Fibroblast of upper back skin (primary cell): ENCODE measurements at places on chromosomes 1 and 21.

DNA sequence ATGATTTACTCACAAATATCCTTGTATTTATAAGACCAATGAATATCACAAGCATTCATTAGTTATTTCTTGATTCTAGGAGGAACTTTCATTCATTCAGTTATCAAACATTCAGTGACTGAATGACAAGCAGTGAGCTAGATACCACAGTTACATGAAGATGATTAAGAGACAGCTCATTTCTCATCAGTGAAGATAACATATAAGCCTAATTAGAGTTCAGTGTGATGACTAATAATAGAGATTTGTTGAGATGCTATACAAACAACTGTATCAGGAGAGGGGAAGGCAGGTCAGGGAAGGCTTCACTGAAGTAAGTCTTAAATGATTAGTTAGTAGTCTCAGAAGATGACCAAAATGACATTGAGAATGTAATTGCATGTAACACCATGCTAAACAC, 14.6 kb upstream of the C1orf105 start:
- no peak for DNase-seq

GRCh38 chr1:222404710-222405109, 143.2 kb downstream of the HHIPL2 start:
- DNase-seq, result no peak

DNA sequence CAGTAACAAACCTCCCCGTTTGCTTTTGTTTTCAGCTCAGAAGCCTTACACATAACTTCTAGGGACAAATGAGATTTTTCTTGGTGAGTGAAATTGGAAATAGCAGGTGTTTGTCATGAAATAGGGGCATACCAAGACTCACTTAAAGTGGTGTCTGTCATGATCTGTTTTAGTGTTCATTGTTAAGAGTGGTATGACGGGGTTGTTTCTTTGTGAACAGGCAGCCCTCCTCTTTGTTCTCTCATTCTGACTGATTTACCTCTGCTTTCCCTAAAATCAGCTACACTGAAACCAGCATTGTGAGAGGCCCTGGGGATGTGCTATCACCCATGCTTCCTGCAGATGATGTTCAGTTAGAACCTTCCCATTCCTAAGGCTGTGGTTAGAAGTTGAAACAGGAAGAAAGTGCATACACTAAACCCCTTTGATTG, 2.5 kb upstream of the ERO1B start:
- no peak for DNase-seq

GRCh38 chr1:86016076-86016759, 140.4 kb downstream of the COL24A1 start:
- no peak for DNase-seq

GRCh38 chr21:34180826-34181359, 107.5 kb downstream of the MRPS6 start:
- no peak for DNase-seq

GRCh38 chr1:53498555-53499131, 39.4 kb downstream of the DMRTB1 start:
- peak; percentile 58 for DNase-seq

DNA sequence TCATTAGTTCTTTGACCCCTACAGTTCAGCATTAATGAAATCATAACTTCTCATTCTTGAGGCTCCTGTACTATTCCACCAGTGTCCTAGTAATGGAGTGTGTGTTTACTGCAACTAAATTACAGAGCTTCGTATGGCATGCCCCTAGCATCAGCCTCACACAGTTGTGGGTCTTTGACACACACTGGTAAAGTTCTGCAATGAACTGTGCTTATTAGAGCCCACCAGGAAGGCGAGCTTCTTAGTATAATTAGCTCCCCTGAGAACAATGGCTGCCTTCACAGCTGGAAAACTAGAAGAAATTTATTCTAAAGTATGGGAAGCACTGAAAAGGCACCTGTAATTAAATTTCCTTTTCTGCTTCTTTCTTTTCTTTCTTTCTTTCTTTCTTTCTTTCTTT, 251.1 kb upstream of the RGS18 start:
- no peak for DNase-seq

GRCh38 chr1:36530791-36531190, 48.1 kb upstream of the CSF3R start:
- DNase-seq, result no peak

DNA sequence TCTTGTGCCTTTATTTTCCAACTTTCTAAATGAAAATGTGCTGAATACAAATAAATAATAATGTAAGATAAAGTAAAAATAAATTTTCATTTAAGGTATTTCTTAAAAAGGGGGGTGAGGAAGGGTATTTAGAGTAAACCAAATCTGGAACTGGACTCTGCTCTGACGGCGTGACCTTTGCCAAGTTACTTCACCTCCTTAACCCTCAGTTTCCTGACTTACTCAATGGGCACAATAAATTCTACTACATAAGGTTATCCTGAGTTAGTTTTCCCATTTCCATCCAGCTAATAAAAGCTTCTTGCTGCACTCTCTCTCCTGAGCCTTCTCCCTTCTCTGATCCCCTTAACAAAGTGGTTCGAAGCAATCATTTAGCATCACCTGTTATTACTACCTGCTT, 93.9 kb downstream of the NID1 start:
- DNase-seq, result no peak

- DNase-seq, result no peak
Measured at GRCh38 chr1:182877842-182878241, 38.7 kb downstream of the DHX9 start.

DNA sequence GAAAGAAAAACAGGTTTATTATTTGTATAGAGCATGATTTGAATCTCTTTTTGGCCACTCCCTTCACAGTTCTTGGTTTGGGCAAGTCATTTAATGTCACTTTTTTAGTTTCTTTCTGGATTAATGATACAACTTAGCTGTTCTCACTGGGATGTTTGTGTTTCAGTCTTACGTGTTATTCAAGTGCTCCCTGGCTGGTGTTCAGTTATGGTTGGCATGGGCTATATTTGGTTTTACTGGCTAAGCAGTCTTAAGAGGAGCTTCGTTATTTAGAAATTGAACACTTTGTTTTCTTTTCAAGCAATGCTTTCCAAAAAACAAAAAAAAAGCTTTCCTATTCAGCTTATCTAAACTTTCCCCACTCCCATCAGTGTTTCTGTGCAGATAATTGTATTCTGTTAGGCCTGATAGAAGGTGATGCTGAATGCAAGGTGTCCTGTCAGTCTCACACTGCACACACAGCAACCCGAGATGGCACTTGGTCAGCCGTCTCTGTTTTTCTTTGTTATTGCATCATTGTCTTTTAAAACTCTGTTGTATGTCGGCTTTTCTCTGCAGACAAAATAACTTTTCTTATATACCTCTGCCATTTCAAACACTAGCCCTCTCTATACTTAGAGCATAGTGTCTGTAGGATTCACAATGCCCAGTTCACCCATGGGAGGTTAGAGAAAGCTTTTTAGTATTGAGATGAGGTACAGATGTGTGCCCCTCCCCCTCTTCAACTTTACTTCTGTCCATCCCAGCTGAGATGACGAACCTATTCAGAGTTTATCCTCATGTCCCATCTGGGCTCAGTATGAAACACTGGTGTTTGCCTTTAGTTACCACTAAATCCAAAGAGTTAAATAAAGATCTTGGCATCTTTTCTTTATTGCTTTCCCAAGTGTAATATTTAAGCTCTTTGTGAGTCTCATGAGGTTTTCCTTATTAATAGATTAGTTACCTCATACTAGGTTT, 80.2 kb downstream of the VPS13D start:
- DNase-seq, result no peak

GRCh38 chr1:24586970-24587820, 31.3 kb downstream of the NCMAP start:
- DNase-seq, result peak; percentile 56

DNA sequence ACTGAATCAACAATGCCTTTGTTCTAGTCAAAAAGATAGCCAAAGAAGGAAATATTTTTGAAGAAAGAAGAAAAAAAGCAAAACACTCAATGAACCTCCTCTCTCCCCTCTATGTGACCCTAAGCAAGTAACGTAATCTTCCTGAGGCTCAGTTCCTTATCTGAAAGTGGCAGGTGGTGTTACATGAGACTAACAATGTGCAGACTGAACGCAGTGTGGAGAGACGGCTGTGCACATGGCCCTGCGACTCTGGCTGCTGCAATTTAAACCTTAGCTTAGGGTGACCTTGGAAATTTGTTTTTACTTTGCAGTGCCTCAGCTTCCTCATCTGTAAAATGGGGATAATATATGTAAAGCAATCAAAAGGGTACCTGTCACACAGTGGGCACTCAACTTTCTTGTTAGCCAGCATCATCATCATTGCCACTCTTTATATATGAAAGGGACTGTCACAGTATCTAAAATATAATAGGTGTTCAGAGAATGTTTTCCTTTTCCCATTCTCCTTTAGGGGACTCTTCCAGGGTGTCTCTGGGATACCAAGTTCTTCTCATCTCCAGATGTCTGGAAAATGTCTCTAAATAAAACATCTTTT, 100.1 kb upstream of the JUN start:
- DNase-seq, result no peak
